Thoracic aorta (tissue), 2 donors: ENCODE measurements at places on chromosomes 1 and 21.
A peak's percentile ranks its signal among the peaks of the same experiment; 100 is the strongest.

- no peak overlapping the region for H3K4me3 ChIP-seq
- no peaks in the 10 kb centered on the region for H3K27me3 ChIP-seq
- no peaks in the 10 kb centered on the region for H3K36me3 ChIP-seq
- peaks cover 5% of the 10 kb centered on the region for H3K4me1 ChIP-seq
- DNase-seq, result no peak
Measured at GRCh38 chr1:59043796-59044195, 253.1 kb upstream of the FGGY start.

GRCh38 chr1:65149351-65150107, 1.5 kb downstream of the AK4 start:
- H3K4me1 ChIP-seq, result peaks cover 23% of the 10 kb centered on the region
- H3K4me3 ChIP-seq, result peak overlapping the region; percentile 97
- no peaks in the 10 kb centered on the region for H3K27me3 ChIP-seq

DNA sequence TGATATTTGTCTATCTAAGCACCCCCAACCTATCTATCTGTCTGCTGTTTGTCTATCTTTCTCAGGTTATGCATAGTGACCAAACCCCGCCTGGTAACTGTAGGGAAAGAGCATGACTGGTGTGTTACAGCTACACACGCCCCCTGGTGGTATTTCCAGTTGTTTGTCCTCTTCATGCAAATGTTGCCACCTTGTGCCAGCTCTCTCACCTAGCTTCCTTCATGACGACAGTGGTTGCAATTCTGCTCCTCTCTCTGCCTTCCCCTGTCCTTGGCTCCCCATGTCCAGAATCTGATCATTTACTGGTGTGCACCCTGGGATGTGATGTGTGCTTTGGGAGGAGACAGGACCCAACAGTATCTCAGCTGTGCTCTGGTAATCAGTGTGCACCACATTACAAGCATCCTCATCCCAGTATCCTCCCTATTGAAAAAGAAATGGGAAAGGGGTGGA, 8.1 kb upstream of the INKA2 start:
- no peaks in the 10 kb centered on the region for H3K4me1 ChIP-seq
- no peaks in the 10 kb centered on the region for H3K36me3 ChIP-seq
- no peak overlapping the region for H3K4me3 ChIP-seq
- DNase-seq, result no peak
- H3K27me3 ChIP-seq, result no peaks in the 10 kb centered on the region
- no peak overlapping the region for H3K27ac ChIP-seq

DNA sequence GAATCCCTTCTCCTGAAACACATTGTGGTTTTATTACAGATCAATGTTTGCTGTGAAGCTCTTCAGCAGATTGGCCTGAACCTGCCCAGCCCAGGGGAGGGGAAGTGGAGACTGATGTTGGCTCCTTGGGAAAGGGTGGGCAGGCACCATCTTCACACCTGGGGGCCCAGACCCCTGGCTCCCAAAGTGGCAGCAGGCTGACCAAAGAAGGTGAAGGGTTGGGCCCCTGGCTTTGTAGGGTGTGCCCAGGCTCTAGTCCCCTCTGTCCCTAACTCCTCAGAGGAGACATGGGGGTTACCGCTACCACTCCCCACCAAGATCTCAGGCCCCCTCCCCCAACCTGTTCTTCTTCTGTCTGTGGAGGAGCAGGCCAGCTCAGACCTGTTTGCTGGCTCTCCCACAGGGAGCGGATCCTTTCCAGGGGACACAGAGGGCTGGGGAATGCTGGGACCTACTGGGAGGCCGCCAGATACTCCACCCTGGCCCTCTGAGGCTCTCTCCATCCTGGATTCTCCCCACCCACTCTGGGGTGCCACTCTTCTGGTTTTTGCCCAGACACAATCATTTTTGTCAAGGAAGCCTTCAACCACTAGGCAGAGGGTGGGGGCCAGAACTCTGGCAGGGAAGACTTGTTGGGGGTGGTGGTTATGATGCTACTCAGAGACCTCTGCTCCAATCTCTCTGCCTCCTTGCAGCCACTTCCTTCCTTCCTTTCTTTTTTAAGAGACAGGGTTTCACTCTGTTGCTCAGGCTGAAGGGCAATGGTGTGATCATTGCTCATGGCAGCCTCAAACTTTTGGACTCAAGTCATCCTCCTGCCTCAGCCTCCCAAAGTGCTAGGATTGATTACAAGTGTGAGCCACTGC, 5.0 kb upstream of the EFNA3 start:
- peaks cover 4% of the 10 kb centered on the region for H3K4me1 ChIP-seq
- DNase-seq, result no peak
- no peaks in the 10 kb centered on the region for H3K36me3 ChIP-seq
- H3K4me3 ChIP-seq, result no peak overlapping the region
- no peak overlapping the region for H3K27ac ChIP-seq

GRCh38 chr1:153526132-153526543, 9.7 kb downstream of the S100A6 start:
- H3K27me3 ChIP-seq, result no peaks in the 10 kb centered on the region
- H3K36me3 ChIP-seq, result no peaks in the 10 kb centered on the region
- peaks cover 7% of the 10 kb centered on the region for H3K4me1 ChIP-seq
- no peak for DNase-seq
- no peak overlapping the region for H3K27ac ChIP-seq
- H3K4me3 ChIP-seq, result no peak overlapping the region

GRCh38 chr21:16976193-16976592, 536.6 kb upstream of the CXADR start:
- no peaks in the 10 kb centered on the region for H3K27me3 ChIP-seq
- no peak overlapping the region for H3K4me3 ChIP-seq
- no peaks in the 10 kb centered on the region for H3K4me1 ChIP-seq
- no peaks in the 10 kb centered on the region for H3K36me3 ChIP-seq

DNA sequence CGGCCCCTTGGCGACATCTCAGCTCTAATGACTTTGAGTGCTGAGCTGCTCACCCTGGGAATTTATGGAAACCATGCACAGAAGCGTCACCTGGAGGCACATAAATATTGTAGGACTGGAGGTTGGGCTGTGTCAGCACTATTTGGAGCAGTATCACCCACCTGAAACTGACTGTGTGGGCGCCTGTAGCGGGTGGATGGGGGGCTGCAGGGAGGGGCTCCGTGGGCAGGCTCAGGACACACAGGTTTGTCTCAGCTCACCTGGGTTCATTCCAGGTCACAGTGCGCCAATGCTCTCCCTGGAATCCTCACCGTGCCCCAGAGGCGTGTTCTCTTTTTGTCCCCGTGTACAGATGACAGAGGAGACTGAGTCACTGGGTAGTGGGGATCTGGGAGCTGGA, 74.8 kb upstream of the ACTL8 start:
- no peak overlapping the region for H3K4me3 ChIP-seq
- peaks cover 22% of the 10 kb centered on the region for H3K4me1 ChIP-seq
- DNase-seq, result no peak
- peaks cover 39% of the 10 kb centered on the region for H3K36me3 ChIP-seq
- no peak overlapping the region for H3K27ac ChIP-seq

DNA sequence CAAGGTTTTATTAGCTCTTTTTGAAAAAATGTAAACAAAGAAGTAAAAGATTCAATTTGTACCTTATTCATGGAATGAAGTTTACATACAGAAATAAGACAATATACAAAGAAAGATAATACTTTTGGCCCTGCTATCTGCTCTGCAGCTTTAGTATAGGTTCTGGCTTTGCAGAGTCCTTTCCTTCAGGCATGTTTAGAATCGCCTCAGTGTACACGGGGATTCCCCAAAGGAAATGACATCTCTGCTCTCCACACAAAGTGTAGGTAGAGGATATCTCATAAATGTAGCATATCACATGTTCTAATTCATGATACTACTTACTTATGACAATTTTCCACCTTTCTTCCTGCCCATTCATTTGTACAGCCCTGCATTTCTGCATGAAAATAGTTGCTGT, 222.6 kb upstream of the DPYD start:
- DNase-seq, result no peak
- H3K4me3 ChIP-seq, result no peak overlapping the region
- no peaks in the 10 kb centered on the region for H3K4me1 ChIP-seq
- H3K27ac ChIP-seq, result no peak overlapping the region
- H3K27me3 ChIP-seq, result no peaks in the 10 kb centered on the region

GRCh38 chr1:197924516-197925123, 7.4 kb downstream of the LHX9 start:
- no peak overlapping the region for H3K27ac ChIP-seq
- no peaks in the 10 kb centered on the region for H3K4me1 ChIP-seq
- no peak for DNase-seq
- no peaks in the 10 kb centered on the region for H3K36me3 ChIP-seq

GRCh38 chr1:91757763-91758460, 128.0 kb downstream of the TGFBR3 start:
- no peak overlapping the region for H3K4me3 ChIP-seq
- H3K4me1 ChIP-seq, result peaks cover 34% of the 10 kb centered on the region
- no peak overlapping the region for H3K27ac ChIP-seq
- no peaks in the 10 kb centered on the region for H3K36me3 ChIP-seq
- DNase-seq, result no peak

DNA sequence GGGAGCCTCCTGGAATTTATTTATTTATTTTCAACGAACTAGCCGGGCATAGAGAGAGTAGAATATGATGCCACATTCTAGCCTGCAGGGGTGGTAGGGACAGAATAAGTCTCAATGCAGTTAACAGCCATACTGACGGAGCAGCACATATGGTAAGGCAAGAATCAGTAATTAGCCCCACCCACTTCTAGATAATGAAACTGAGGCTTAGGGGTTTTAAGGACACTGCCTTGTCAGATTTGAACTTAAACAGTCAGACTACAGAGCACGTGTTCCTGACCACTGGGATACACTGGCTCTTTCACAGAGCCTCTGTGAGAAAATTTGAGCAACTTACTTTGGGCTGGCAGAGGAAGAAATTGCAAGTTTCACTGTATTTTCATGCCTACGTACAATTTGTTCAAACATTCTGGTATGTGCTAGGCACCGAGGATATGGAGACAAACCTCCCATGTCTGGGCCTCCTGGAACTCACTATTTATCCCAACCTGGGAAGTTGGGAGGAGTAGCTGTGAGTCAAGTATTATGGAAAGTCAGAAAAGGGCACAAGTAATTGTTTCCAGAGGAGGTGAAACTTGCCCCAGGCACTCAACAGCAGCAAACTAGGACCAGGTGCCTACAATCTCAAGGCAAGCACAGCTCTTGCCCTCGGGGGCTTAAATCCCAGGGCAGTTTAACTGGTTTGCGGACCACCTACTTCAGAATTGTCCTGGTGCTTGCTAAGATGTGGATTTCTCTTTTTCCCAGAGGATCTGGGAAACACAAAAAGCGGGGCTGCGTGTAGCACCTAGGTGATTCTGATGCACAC, 1.6 kb upstream of the CLIC4 start:
- peak overlapping the region; percentile 91 for H3K4me3 ChIP-seq
- no peak for DNase-seq
- H3K36me3 ChIP-seq, result no peaks in the 10 kb centered on the region
- peak overlapping the region; percentile 81 for H3K27ac ChIP-seq

GRCh38 chr21:37967036-37967435, 50.8 kb upstream of the KCNJ6 start:
- no peaks in the 10 kb centered on the region for H3K4me1 ChIP-seq
- H3K27me3 ChIP-seq, result no peaks in the 10 kb centered on the region
- no peak for DNase-seq

GRCh38 chr1:37404711-37405110, 69.7 kb upstream of the ZC3H12A start:
- no peaks in the 10 kb centered on the region for H3K36me3 ChIP-seq
- no peaks in the 10 kb centered on the region for H3K4me1 ChIP-seq
- DNase-seq, result no peak
- H3K27ac ChIP-seq, result no peak overlapping the region

DNA sequence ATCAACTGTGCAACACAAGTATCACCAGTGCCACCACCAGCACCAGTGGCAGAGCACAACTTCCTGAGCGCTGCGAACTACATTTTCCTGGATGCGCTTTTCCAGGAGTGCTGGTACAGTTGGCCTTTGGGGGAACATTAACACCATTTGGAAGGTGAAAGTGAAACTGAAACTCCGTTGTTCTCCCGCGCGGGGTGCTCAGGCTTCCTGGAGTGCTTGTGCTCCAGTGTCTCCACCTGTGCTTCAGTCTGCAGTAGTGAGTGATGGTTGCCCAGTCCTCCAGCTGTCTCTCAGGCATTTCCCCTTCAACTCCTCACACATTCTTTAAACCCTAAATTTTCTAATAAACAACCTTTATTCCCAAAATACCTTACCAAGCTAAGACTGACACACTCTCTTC, 187.8 kb downstream of the LRRIQ3 start:
- DNase-seq, result no peak
- no peak overlapping the region for H3K27ac ChIP-seq
- no peaks in the 10 kb centered on the region for H3K36me3 ChIP-seq
- no peaks in the 10 kb centered on the region for H3K4me1 ChIP-seq
- H3K4me3 ChIP-seq, result no peak overlapping the region

- no peak for DNase-seq
- H3K4me3 ChIP-seq, result no peak overlapping the region
- no peak overlapping the region for H3K27ac ChIP-seq
- H3K36me3 ChIP-seq, result no peaks in the 10 kb centered on the region
- H3K4me1 ChIP-seq, result peaks cover 19% of the 10 kb centered on the region
Measured at GRCh38 chr1:33387625-33388024, 43.3 kb downstream of the PHC2 start.

DNA sequence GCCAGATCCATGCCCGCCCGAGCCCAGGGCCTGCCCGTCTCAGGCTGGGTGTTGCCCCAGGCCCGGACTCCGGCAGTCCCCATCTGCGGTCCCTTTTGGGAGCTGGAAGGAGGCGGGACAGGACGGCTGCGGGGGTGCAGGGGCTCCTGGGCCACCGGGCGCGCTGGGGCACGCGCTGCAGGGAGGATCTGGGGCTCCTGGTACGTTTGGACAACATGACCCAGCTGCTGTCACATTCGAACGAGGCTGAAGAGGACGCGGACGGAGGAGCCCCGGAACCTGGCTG, 6.6 kb upstream of the CALML6 start:
- peak overlapping the region; percentile 82 for H3K27ac ChIP-seq
- H3K27me3 ChIP-seq, result no peaks in the 10 kb centered on the region
- peaks cover 24% of the 10 kb centered on the region for H3K4me1 ChIP-seq
- H3K36me3 ChIP-seq, result no peaks in the 10 kb centered on the region
- DNase-seq, result no peak

DNA sequence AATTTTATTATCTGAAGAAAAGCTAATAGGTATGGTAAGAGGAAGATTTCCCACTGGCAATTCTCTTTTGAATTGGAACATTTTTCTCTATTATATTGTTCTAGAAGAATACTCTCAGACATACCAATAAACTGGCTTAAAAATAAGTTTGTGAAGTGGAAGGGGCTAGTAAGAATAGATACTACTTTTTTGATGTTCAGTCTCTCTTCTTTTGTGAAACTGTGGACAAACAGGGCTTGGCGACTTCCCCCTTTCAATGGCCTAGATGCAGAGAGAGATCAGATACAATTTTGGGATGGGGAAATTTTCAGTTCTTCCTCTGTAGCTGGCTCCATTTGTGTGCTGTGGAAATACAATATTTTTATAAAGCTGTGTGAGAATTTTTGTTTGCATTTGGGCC, 2.5 kb downstream of the PBX1 start:
- no peaks in the 10 kb centered on the region for H3K27me3 ChIP-seq
- H3K4me1 ChIP-seq, result peaks cover 9% of the 10 kb centered on the region
- H3K27ac ChIP-seq, result peak overlapping the region; percentile 81
- no peaks in the 10 kb centered on the region for H3K36me3 ChIP-seq
- no peak for DNase-seq

GRCh38 chr1:208154679-208155642, 89.2 kb downstream of the PLXNA2 start:
- H3K36me3 ChIP-seq, result no peaks in the 10 kb centered on the region
- no peak overlapping the region for H3K27ac ChIP-seq
